CMK (cell line): ENCODE measurements at places on chromosomes 6 and 20.

DNA sequence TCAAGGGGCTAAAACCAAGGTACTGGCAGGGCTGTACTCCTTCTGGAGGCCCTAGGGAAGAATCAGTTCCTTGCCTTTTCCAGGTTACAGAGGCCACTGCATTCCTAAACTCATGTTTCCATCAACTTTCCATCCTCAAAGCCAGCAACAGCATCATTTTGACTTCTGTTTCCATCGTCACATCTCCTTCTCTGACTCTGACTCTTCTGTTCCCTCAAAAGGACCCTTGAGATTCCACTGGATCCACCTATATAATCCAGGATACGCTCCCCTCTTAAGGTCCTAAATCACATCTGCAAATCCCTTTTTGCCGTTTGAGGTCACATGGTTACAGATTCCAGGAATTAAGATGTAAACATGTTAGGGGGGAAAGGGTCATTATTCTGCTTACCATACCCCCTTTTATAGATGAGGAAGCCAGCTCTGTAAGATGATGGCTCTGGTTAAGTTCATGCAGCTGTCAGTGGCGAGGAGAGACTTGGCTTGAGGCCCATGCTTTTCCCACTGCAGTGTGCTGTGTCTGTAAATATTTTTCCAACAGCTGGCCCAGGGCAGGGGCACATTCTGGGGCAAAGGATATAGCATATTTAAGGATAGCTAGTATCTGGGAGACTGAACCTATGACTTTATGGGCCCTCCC, 114.6 kb downstream of the TNFRSF21 start:
- no peak for DNase-seq

DNA sequence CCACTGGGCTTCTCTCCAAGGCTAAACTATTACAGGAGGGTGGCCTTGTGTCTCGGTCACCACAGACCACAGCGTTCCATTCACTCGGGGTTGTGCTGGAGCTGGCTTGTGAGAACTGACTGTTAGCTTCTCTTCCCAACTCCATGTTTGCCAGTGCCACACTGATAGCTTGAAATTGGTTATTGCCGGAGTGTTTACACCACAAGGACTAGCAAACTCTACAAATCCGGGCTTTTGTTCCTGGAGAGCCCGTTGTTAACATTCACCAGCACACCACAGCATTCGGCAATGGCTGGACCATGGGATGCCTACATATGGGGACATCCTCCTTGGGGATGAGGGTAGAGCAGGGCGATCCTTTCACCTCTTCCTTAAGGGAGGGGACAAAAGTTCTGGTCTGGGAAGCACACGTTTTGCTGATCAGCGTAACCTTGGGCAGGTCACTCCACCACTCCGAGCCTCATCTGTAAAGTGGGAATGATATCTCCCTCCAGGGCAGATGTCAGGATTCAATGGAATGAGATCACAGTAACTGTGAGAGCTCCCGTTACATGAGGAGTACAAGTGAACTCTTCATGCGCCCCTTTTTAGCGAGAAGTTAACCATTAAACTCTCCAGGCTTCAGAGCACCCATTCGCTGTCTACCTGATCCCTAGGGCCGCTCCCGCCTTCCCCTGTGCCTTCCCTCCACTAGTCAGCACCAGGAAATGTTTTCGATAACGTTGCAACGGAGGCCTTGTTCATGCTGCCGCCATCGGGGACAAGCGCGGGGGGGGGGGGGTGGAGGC, 41.7 kb upstream of the TTPAL start:
- DNase-seq = no peak

GRCh38 chr20:1623501-1624205, 3.8 kb upstream of the SIRPB1 start:
- DNase-seq = no peak

GRCh38 chr6:6772751-6773150, 184.2 kb downstream of the LY86 start:
- DNase-seq = no peak

DNA sequence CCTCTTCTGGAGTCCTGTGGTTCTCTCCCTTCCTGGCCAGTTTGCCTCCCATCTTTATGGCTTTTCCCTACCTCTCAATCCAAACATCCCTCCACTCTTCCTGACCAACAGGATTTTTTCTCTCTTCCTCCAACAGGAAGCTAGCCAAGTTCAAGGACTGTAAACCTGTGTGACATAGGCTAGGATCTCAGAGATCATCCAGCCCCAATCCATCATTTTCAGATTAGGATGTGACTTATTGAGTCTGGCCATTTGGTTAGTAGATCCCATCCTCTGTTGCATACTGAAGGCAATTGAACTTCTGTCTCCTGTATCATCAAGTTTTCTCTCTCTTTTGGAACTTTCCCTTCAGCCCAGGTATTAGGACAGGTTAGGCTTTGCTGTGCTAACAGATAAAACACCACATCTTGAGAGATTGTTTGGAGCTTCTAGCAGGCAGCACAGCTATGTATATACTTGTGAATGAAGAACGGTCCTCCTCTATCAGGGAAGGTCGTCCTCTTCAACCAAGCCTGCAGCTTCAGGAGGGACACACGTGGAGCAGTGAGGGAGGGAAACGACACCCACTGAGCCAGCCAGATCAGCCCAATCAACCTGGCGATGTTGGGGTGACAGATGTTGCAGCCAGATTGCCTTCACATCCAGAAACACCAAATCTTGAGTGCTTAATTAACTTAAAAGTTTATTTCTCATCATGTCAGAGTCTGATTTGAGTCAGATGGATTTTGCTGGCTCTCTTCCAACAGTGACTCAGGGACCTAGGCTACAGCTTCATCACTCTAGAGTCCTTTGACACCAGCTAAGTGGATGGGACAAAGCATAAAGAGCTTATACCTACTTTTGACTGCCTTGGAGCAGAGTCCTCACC, 106.8 kb downstream of the GJA10 start:
- DNase-seq = no peak

DNA sequence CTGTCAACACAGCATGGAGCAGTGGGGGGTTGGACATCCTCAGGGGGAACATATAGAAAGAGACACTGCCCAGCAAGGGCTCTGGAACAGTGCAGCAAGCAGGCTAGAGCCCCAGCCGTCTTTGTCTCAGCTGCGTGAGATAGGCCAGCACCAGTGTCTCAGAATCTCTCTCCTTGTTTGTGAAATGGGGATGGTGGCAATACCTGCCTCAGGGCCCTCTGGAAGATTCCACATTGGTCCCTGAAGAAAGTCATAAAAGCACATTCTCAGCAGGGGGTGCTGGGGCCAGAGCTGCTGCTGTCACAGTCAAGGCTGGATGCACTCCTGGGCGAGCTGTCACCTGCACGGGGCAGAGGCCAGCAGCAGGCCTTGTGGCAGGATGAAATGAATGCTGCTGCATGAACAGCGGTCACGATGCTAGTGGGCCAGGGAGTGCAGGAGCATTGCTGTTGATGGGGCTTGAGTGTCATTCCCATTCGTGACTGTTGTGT, 121.7 kb downstream of the SYCP2 start:
- no peak for DNase-seq

GRCh38 chr20:48209102-48209501, 423.8 kb upstream of the SULF2 start:
- no peak for DNase-seq

DNA sequence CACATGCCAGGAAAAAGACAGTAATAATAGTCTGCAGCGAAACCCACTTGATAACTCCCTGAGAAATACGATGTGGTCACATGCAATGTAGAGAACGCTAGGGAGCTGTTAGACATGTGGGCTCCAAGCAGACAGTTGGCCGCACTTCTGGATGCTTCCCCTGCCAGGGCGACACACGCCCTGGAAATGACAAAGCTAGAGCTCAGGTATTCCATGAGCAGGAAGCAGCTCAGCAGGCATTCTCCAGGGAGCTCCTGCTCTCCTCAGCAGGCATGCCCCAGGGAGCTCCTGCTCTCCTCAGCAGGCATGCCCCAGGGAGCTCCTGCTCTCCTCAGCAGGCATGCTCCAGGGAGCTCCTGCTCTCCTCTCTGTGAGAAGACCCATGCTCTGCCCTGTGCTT, 52.4 kb upstream of the NXT1 start:
- no peak for DNase-seq

GRCh38 chr6:56668158-56668557, 25.5 kb upstream of the DST start:
- no peak for DNase-seq
